ENCODE measurements at places on chromosomes 2 and 18.

- DNase-seq = no peak
Measured at GRCh38 chr2:177658309-177658708, 265.7 kb downstream of the AGPS start.

- no peak for DNase-seq
Measured at GRCh38 chr18:68861365-68861764, 63.5 kb downstream of the CCDC102B start.

GRCh38 chr18:37225279-37225678 is 340.3 kb downstream of the CELF4 start:
- DNase-seq = no peak

DNA sequence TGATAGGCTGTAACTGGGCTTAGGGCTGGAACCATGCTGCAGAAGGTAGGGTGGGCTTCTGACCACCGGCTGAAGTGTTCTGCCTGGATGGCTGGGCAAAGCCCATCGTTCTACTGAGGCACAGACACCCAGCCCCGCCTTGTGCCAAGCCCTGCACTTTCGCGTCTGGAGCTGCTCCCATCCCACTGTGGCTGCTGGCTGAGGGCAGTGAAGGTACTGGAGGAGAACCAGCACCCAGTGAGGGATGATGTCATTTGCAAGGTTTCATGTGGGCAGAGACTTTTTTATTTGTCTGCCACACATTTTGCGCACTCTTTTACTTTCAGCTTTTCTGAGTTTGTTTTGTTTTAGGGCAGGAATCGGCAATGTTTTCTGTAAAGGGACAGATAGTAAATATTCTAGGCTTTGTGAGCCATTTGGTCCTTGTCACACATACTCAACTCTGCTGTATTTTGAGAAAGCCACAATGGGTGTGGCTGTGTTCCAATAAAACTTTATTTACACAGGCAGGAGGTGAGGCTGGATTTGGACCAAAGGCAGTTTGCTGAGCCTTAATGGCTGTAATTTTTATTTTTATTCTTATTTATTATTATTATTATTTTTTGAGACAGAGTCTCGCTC is 85.6 kb downstream of the ASB1 start:
- no peak for DNase-seq

- peak; percentile 82 for DNase-seq
Measured at GRCh38 chr2:55779459-55780421, 86.1 kb upstream of the PNPT1 start.

DNA sequence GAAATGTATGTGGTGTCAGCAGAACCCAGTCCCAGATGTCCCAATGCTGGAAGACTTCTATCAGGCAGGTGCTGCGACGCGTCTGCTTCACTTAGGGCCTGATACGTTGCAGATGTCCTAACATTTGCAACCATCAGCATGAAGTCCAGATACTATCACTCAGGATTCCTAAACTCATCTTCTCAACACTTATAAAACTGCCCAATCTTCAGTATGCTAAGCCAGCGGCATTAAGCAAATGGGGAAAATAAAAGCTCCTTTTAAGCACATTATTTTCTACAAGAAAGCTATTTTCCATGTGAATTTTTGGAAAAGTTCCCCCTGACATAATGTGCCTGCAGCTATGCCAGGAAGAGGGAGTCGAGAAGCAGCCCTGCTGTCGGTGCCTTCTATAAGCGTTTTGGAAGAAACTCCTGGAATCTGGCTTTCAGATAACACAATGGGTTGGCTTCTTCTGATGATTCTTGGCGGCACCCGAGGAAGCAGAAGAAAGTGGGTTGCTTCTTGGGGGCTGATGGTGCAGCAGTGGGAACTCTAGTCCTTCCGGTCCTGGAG is 60.7 kb upstream of the ITGA6 start:
- no peak for DNase-seq

DNA sequence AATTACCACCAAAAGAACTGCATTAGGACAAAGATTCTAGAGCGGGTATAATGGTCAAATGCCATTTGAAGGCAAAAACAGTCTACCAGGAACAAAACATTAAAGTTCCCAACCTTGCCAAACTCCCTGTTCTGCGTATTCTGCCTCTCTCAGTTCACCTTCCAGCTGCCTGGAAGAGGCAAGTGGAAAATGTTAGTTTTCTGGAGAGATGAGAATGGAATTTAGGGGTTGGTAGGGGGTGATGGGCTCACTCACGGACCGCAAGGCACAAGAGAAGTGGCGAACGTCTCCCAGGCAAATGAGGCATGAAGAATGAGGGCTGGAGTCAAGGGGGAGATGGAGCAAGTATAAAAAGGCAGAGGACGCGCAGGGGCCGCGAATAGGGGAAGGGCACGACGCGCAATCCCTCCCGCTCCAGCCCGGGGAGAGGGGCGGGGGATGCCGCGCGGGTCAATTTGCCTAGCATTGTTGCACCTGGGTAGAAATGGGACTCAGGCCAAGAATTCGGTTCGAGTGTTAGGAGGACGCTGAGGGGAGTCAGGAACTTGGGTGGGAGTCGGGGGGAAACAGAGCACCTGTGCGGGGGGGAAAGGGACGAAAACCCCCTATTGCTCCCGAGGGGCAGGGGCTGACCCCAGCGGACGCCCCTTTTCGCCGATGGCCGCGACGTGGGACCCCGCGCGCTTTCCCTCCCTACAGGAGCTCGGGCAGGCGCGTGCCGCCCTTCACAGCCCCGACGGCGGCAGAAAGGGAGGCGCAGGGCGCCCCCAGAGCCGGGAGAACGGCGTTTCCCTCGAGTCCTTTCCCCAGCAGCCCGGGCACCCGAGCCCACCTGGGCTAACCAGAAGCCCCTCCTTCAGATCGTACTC is 573 bp downstream of the PAIP2B start:
- DNase-seq = no peak

DNA sequence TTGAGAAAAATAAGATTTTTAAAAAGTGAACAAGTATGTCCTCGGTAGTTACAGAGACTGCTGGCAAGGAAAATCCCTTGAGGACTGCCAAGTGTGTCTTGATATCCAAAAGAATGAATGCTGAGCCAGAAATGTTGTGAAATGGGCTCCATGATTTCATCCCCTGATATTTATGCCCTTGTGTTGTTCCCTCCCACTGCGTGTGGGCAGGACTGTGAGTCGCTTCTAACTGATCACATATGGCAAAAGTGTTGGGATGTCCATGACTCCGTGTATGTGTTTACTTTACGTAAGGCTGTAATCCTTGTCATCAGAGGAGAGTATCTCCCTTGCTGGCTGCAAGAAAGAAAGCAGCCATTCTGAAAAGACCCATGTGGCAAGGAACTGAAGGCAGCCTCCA is 285.1 kb downstream of the SS18 start:
- peak; percentile 89 for DNase-seq

GRCh38 chr2:119678021-119678656 is 862 bp upstream of the TMEM177 start:
- DNase-seq = no peak

DNA sequence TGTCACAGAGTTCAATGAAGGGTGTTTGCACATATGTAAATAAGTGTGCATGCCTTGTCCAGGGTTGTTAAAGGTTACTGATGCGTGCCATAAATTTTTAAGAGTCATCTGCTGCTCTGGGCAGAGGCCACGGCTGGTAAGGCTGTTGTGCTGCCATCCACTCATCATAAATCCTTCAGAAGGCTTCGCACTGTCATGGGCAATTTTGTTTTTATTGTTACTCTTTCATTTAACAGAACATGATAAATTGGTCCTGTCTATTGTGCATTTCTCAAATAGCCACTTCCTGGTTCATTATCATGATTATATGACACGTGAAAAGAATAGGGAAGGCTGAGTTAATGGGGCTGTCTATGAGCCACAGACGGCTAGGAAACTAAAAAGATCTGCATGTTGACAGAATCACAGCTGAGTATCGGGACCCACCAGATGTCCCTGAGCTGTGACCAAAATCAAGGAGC is 634.3 kb upstream of the SOX11 start:
- no peak for DNase-seq

GRCh38 chr18:77103187-77103850 is 29.3 kb downstream of the MBP start:
- DNase-seq = peak; percentile 60

Measured in IMR-90 (cell line).